ENCODE measurements at places on chromosomes 5 and 9. TPM values are rescaled to one million over a fixed set of nuclear protein-coding genes. Genes with fewer than 3 reads are reported as not detected.

HK3 gene
- total RNA-seq = not detected

ANKRD34B gene
- 0.15 TPM for total RNA-seq

SLC36A3 gene
- not detected for total RNA-seq

FGF18 gene
- 1.1 TPM for total RNA-seq

PCDHGA7 gene
- total RNA-seq = not detected

C9orf153 gene
- 0.52 TPM for total RNA-seq

DPYSL3 gene
- 0.40 TPM for total RNA-seq

PCDHB16 gene
- total RNA-seq = not detected

RNF224 gene
- total RNA-seq = 4.7 TPM

ZNF366 gene
- total RNA-seq = not detected

CAVIN4 gene
- 0.83 TPM for total RNA-seq

ITGA2 gene
- 35.8 TPM for total RNA-seq

MYMK gene
- total RNA-seq = not detected

CCDC180 gene
- total RNA-seq = 2.3 TPM

ESM1 gene
- total RNA-seq = 0.15 TPM

TAF1L gene
- total RNA-seq = 0.07 TPM

SRA1 gene
- total RNA-seq = 30.5 TPM

DBN1 gene
- total RNA-seq = 181 TPM

MAMDC2 gene
- 2.7 TPM for total RNA-seq

BAAT gene
- total RNA-seq = not detected

LECT2 gene
- total RNA-seq = not detected

DDX4 gene
- total RNA-seq = not detected

SLC34A1 gene
- total RNA-seq = not detected

ZDHHC21 gene
- total RNA-seq = 5.3 TPM

ENTPD2 gene
- 14.1 TPM for total RNA-seq

GLRA1 gene
- total RNA-seq = not detected

ADAMTS16 gene
- total RNA-seq = 27.2 TPM

ABCA2 gene
- total RNA-seq = 79.2 TPM

SPINK13 gene
- not detected for total RNA-seq

TTLL11 gene
- 2.3 TPM for total RNA-seq

NPR3 gene
- total RNA-seq = 2.2 TPM

PDLIM4 gene
- 35.8 TPM for total RNA-seq

ACTBL2 gene
- 1.5 TPM for total RNA-seq

SLC28A3 gene
- total RNA-seq = 0.08 TPM

S1PR3 gene
- total RNA-seq = 19.4 TPM

INSL6 gene
- total RNA-seq = not detected

UNC5A gene
- total RNA-seq = 3.6 TPM

TMEFF1 gene
- 1.7 TPM for total RNA-seq

SFXN1 gene
- 61.4 TPM for total RNA-seq

SCGB3A2 gene
- total RNA-seq = not detected

TXNDC8 gene
- not detected for total RNA-seq

ADAMTSL2 gene
- 0.39 TPM for total RNA-seq

PCDHGC3 gene
- total RNA-seq = 0.50 TPM

All from PC-9 (cell line).